ENCODE measurements at places on chromosomes 2 and 18. TPM values are rescaled to one million over a fixed set of nuclear protein-coding genes. Genes with fewer than 3 reads are reported as not detected.

WIPF1 gene
- 12.3 TPM for total RNA-seq

TSPYL6 gene
- not detected for total RNA-seq

MARCO gene
- total RNA-seq: not detected

GRCh38 chr2:121196132-121196848 lies 88.7 kb downstream of the TFCP2L1 start:
- H3K4me1 ChIP-seq: no peaks in the 10 kb centered on the region
- no peak overlapping the region for H3K27ac ChIP-seq
- H3K27me3 ChIP-seq: no peaks in the 10 kb centered on the region
- no peaks in the 10 kb centered on the region for H3K36me3 ChIP-seq

- no peak overlapping the region for H3K27ac ChIP-seq
- H3K4me1 ChIP-seq: no peaks in the 10 kb centered on the region
- H3K27me3 ChIP-seq: no peaks in the 10 kb centered on the region
- no peak for DNase-seq
- no peak overlapping the region for H3K4me3 ChIP-seq
These were observed 51.9 kb upstream of the SPTBN1 start for GRCh38 chr2:54404270-54404669.

All from uterus (tissue), 4 donors.